ENCODE measurements at places on chromosomes 6 and 20. TPM values are rescaled to one million over a fixed set of nuclear protein-coding genes. Genes with fewer than 3 reads are reported as not detected.
A peak's percentile ranks its signal among the peaks of the same experiment; 100 is the strongest.

DNA sequence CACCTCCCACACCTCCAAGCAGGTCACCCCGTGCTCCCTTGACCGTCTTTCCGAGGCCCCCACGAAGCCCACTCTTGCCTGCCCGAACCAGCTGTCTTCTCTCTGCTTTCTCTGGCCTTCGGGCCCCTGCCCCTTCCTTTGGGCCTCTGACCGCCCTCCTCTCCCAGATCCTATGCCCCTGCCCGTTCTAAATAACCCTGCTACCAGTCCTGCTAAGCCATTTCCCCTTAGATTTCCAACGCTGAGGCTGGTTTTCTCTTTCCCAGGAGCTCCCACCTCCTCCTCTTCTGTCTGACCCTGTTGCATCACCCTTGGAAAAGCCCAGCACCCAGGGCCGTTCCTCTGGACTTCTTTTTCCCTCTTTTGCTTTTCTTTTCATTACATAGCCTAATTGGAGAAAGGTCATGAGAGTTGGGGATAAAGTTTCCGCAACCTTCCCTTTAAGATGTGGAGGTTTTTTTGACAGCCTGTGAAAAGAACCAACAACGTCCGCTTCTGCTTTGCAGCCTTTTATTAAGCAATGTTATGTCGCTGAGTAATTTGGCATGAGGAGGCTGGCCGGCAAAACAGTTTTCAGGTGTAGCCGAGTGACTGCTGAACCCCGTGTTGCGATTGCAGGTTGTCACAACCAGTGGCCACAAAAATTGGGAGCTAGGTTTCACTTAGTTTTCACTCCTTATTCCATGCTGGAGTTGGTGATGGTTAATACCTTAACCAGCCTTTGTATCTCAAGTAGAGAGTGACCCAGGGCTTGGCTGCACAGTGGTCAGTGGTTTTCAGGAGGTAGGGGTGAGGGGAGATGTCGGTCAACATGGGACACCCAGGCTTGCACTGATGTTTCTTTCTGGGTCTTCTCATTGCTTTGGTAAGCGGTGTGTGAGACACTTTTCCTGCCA, 970 bp downstream of the BLTP3A start:
- no peaks in the 10 kb centered on the region for H3K27me3 ChIP-seq
- H3K4me1 ChIP-seq, result no peaks in the 10 kb centered on the region

Gene ADGRF5
- 219 TPM for total RNA-seq

DNA sequence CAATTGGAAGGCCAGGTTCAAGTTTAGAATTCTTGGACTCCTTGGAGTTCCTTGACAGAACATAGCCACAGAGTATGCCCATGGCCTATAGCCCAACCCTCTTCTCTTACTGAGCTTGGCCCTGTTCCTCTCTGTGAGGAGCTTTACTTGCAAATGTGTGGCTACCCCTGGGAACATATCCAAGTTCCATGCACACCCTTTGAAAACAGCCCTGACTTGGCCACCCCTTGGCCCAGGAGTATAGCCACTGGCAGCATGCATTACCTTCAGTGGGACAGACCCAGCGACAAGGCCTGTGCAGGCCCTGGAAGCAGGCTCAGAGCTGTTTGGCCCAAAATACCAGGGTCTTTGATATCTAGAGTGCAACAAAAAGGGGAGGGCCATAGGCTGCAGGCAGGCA, 19.5 kb upstream of the MAS1 start:
- no peaks in the 10 kb centered on the region for H3K36me3 ChIP-seq
- no peak overlapping the region for H3K27ac ChIP-seq
- no peaks in the 10 kb centered on the region for H3K27me3 ChIP-seq

- no peak for DNase-seq
- no peaks in the 10 kb centered on the region for H3K27me3 ChIP-seq
- no peak overlapping the region for H3K4me3 ChIP-seq
- no peak overlapping the region for H3K27ac ChIP-seq
- peaks cover 13% of the 10 kb centered on the region for H3K4me1 ChIP-seq
- no peaks in the 10 kb centered on the region for H3K36me3 ChIP-seq
Measured at GRCh38 chr6:106125925-106126435, 39.8 kb downstream of the PRDM1 start.

GRCh38 chr6:129498950-129499842, 210.8 kb downstream of the ARHGAP18 start:
- peak overlapping the region; percentile 47 for H3K27ac ChIP-seq
- no peaks in the 10 kb centered on the region for H3K27me3 ChIP-seq
- peaks cover 39% of the 10 kb centered on the region for H3K4me1 ChIP-seq
- no peak overlapping the region for H3K4me3 ChIP-seq

DNA sequence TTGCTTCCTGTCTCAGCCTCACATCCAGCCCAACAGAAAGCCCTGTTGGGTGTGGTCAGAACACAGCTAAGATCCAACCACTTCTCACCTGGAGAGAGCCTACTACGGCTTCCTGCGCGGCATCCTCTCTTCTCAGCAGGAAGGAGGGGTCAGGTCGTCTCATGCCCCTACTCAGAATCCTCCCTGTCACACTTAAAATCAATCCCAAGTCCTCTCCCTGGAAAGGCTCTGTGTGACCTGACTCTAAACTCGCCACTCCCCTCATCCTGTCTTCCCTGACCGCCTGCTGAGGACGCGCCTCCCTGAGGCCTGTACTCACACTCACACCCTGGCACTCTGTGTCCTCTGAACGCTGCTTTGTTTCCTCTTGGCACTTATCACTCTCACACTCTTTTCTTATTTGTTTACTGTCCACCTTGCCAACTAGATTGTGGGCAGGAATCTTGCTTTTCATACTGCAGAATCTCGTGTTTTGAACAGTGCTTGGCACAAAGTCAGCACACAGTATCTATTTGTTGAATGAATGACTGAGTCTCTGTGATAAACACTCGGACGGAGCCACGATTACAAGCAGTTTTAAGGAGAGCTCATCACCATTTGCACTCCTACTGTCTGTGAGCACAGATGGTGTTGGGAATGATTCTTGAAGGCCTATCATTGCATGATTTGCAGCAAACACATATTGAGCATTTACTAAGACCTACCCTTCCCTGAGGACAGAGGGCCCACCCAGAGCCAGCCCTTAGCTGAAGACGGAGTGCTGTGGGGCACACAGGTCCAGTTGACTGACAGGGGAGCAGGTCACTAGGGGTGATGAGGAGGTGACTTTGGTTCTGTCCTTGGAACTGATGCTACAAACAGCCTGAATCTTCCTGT, 18.7 kb downstream of the RAB5IF start:
- no peaks in the 10 kb centered on the region for H3K36me3 ChIP-seq
- no peaks in the 10 kb centered on the region for H3K4me1 ChIP-seq
- H3K4me3 ChIP-seq, result no peak overlapping the region
- no peak for DNase-seq

- H3K4me1 ChIP-seq, result no peaks in the 10 kb centered on the region
- H3K4me3 ChIP-seq, result no peak overlapping the region
- H3K36me3 ChIP-seq, result no peaks in the 10 kb centered on the region
- no peak overlapping the region for H3K27ac ChIP-seq
- peaks cover 30% of the 10 kb centered on the region for H3K27me3 ChIP-seq
Measured at GRCh38 chr6:169807699-169808607, 56.5 kb downstream of the ERMARD start.

DNA sequence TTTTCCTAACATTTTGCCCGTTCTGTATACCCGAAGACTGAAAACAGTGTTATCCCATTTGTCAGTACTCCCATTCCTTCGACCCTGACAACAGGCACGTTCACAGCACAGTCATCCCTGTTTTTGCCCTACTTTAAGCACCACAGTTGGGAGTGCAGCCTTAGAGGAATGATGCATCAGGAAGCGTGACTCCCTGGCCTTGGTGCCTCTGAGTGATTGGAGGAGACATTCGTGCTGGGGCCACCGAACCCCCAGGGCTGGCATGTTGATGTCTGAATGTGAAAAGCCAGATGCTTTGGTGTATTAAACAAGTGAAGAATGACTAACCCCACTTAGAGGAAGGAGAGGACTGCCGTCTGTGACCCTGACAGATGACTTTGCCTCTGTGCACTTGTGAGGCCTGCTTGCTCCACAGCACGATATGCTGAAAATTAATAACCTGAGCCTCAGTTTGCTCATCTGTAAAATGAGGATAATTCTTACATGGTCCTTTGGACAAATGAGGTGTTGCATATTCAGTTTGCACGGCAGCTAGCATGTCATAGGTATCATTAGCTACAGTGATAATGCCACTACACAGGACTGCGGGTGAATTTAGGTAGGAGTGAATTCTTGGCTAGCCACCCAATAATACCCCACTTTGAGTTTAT, 36.0 kb downstream of the STK35 start:
- H3K4me1 ChIP-seq, result peaks cover 15% of the 10 kb centered on the region
- no peak overlapping the region for H3K27ac ChIP-seq
- H3K36me3 ChIP-seq, result no peaks in the 10 kb centered on the region
- no peak overlapping the region for H3K4me3 ChIP-seq
- no peak for DNase-seq
- no peaks in the 10 kb centered on the region for H3K27me3 ChIP-seq

DNA sequence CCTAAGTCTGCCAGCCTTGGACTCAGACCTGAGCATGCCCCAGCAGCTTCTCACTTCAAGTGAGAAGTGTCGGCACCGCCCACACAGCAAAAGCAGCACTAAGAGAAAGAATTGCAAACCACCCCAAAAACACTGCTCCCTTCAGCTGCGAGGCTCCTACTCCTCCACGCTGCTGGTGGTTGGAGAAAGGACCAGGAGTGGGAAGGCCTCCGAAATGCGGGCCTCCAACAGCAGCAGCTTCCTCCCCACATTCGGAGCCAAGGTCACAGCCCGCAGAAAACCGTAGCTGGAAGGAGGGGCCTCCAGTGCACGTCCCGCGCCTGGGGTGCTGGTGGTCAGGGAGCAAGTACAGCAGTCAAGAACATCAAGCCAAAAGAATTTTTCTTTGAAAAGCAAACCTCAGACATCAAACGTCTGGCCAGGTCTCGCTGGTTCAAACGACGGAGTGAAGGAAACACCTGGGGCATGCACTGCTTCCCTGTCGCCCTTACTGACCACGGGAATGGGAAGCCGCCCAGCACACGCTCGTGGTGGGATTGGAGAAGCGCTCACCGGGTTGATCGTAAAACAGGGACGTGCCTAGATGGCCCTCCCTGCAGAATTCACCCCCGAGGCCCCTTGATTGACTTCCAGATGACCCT, 185.6 kb upstream of the CST7 start:
- H3K4me1 ChIP-seq, result no peaks in the 10 kb centered on the region
- H3K36me3 ChIP-seq, result no peaks in the 10 kb centered on the region
- no peak overlapping the region for H3K4me3 ChIP-seq
- no peak overlapping the region for H3K27ac ChIP-seq
- DNase-seq, result no peak

DNA sequence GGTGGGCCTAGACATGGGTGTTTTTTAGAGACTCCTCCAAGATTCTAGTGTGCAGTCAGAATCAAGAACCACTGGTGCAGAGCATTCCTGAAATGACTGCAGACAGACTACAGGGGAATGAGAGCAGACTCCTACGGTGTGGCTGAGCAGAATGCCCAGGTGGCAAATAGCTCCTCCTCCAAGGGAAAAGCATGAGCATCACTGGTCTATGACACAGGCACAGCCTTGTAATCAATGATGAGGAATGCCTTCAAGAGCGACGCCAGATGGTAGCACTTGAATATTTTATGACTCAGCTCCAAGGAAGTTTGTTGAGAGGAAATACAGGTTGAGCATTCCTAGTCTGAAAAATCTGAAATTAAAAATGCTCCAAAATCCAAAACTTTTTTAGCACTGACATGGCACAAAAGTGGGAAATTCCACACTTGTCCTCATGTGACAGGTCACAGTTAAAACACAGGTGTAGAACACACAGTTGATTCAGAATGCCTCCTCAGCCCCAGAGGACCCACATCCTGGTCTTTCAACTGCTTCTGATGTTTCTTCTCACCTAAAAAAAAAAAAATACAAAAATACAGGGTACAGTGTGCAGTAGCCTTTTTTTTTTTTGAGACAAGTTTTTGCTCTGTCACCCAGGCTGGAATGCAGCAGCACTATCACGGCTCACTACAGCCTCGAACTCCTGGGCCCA, 10.6 kb upstream of the FAM8A1 start:
- H3K36me3 ChIP-seq, result no peaks in the 10 kb centered on the region
- H3K4me1 ChIP-seq, result peaks cover 17% of the 10 kb centered on the region
- H3K27me3 ChIP-seq, result no peaks in the 10 kb centered on the region

- H3K4me1 ChIP-seq, result no peaks in the 10 kb centered on the region
- no peak for DNase-seq
- no peaks in the 10 kb centered on the region for H3K27me3 ChIP-seq
- no peak overlapping the region for H3K4me3 ChIP-seq
- H3K27ac ChIP-seq, result no peak overlapping the region
Measured at GRCh38 chr20:23249541-23249940, 101.0 kb upstream of the NXT1 start.

Gene ADGRB3
- 2.0 TPM for total RNA-seq

GRCh38 chr6:45376310-45377042, 1.3 kb downstream of the SUPT3H start:
- H3K27me3 ChIP-seq, result no peaks in the 10 kb centered on the region
- no peaks in the 10 kb centered on the region for H3K36me3 ChIP-seq
- no peaks in the 10 kb centered on the region for H3K4me1 ChIP-seq
- H3K27ac ChIP-seq, result peak overlapping the region; percentile 96
- DNase-seq, result peak; percentile 21
- peak overlapping the region; percentile 67 for H3K4me3 ChIP-seq

DNA sequence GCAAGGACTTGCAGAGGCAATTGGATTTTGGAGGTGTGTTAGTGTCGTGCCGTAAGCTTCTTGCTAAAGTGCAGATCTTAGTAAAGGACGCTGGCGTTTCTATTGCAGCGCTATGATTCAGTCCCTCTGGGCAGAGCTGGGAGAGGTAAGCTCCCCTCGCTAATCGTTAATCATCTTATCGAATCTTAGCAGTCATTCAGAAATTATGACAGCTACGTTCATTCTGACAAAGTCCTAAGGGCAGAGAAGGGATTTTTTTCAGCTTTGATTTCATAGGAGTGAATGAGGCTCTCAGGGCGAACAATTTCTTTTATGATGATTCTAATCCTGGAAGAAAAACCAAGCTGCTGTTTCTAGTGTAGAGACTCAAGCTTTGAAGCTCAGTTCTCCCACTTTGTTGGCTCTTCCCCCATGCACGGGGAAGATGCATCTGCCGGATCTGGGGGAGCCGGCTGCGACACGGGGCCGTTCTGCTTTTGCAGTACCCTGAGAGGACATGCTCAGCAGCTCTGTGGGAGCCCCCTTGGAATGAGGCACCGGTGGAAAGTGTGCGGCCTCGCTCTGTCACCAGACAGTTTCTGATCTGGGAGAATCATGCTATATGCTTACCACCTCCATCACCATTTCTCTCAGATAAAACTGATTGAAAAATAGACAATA, 79.1 kb upstream of the SLC22A23 start:
- no peak overlapping the region for H3K4me3 ChIP-seq
- H3K27me3 ChIP-seq, result no peaks in the 10 kb centered on the region
- no peak overlapping the region for H3K27ac ChIP-seq
- no peaks in the 10 kb centered on the region for H3K4me1 ChIP-seq
- no peak for DNase-seq

- no peak for DNase-seq
- no peak overlapping the region for H3K4me3 ChIP-seq
- H3K36me3 ChIP-seq, result no peaks in the 10 kb centered on the region
- no peak overlapping the region for H3K27ac ChIP-seq
- no peaks in the 10 kb centered on the region for H3K4me1 ChIP-seq
Measured at GRCh38 chr20:50872560-50873425, 58.4 kb downstream of the ADNP start.

- no peak for DNase-seq
- H3K27ac ChIP-seq, result no peak overlapping the region
- no peaks in the 10 kb centered on the region for H3K36me3 ChIP-seq
- no peaks in the 10 kb centered on the region for H3K4me1 ChIP-seq
- no peaks in the 10 kb centered on the region for H3K27me3 ChIP-seq
- H3K4me3 ChIP-seq, result no peak overlapping the region
Measured at GRCh38 chr20:5036828-5037227, 35.5 kb upstream of the SLC23A2 start.

- no peak overlapping the region for H3K4me3 ChIP-seq
- H3K4me1 ChIP-seq, result no peaks in the 10 kb centered on the region
- peaks cover 20% of the 10 kb centered on the region for H3K27me3 ChIP-seq
Measured at GRCh38 chr20:58756450-58756775, 63.8 kb downstream of the NPEPL1 start.

Data from left lung (tissue), 14 donors.